ENCODE measurements at places on chromosomes 6 and 20. TPM values are rescaled to one million over a fixed set of nuclear protein-coding genes. Genes with fewer than 3 reads are reported as not detected.

DNA sequence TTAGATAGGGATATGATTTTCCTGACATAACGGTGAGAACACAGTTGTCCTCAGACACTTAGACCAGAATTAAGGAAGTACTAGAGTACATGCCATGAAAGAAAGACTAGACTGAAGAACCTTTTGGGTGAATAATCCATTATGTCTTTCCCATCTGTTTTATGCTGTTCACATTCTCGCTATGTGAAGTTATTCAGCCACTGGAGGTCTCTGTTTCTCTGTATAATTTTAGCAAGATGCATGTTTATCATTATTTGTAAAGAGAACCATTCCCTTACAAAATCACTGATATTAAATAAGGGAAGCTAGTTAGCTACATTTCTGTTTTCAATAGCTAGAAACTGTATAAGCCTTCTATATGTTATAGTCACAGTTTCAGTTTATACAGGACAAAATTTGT, 391.9 kb downstream of the CD109 start:
- DNase-seq, result no peak

DNA sequence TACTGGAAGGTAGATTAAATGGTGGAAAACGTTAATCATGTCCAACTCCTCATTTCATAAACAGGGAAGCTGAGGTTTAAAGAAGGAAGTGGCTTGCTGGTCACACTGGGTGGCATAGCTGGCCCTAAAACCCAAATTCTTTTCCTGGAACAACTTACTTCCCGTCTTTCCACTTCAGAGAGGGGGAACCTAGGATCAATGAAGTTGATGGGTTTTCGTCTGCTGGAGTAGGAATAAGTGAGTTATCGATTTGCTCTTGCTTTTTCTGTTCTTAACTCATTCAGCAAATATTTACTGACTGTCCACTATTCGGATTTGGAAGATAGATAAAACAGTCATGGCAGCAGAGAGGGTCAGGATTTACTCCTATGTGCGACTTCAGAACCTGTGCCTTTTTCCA, 1.2 kb upstream of the SYS1 start:
- no peak for DNase-seq

TSPO2 gene
- total RNA-seq, result not detected

- no peak for DNase-seq
These were observed 72.1 kb downstream of the SHPRH start for GRCh38 chr6:145892026-145892425.

SNAP25 gene
- not detected for total RNA-seq

DNA sequence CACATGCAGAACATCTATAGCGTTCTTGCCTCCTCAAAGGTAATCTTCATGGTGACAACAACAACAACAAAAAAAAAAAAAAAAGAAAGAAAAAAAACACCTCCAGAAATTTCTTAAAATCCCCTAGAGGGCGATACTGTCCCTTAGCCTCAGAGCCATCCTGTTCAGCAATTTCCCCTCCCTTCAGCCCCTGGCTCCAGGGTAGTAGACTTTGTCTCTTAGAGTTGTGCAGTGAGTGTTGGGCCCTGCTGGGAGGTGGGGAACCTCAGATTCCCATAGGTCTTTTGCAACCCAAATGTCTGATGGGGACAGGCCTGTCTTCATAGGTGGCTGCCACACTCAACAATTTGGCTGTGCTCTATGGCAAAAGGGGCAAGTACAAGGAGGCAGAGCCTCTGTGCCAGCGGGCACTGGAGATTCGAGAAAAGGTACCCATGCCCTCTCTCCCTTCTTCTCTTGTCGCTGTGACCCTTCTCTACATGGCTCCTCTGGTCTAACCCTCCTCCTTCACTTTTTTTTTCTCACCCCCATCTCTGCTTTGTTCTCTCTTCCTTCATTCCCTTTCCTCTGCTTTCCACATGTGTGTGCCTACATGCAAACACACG, 6.0 kb upstream of the PTK7 start:
- no peak for DNase-seq

DNA sequence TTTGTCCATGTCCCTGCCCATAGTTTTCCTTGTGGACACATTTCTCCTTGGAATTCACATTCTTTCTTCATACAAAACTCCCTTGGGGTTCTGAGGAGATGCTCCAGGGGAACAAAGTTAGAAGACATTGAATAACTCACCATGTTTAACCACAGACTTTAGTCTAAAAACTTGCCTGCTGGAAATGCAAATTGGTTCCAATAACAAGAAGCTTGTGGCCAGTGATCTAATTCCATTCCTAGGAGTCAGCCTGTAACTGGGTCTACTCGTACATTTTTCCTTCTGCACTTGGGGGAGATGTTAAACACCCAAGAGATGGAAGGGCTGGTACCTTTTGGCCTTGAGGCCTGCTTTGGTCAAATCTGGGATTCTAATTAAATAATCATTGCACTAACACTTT, 60.2 kb downstream of the SCML4 start:
- no peak for DNase-seq

- no peak for DNase-seq
These were observed 13.7 kb upstream of the HINT3 start for GRCh38 chr6:125942672-125943527.

ANGPT4 gene
- total RNA-seq, result 0.89 TPM

DNA sequence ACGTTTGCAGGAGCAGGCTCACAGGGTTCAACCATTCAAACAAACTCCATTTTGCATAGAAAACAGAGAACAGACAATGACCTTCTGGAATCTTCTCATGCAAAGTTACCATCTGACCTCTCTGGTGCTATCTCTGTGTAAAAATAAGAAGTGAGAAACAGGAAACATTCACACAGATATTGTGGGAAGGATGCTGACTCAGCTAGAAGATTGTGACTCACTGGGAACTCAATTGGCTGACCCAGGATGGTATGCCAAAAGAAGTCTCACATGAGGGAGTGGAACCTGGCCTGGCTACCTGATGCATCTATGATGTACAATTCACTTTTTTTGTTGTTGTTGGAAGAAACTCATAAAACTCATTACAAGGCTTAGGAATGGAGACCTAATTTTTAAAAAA, 61.1 kb upstream of the TBX18 start:
- DNase-seq, result no peak

DNA sequence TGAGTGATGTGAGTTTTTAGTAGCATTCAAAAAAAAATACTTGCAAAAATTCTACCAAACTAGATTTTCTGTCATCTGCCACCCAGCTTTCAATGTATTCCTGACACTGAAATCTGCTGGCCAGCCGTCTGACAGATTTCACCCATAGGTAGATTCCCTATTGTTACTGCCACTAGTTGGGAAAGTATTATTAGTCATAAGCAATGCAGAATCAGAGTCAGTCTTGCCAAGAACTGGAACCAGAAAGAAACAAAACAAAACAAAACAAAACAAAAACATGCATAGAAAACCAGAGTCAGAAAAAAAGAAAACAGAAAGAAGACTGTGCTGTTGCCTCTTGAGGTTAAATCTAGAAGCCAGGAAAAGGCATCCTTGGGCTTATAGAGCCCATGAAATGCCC, 293.1 kb upstream of the KCNQ5 start:
- DNase-seq, result no peak

DNA sequence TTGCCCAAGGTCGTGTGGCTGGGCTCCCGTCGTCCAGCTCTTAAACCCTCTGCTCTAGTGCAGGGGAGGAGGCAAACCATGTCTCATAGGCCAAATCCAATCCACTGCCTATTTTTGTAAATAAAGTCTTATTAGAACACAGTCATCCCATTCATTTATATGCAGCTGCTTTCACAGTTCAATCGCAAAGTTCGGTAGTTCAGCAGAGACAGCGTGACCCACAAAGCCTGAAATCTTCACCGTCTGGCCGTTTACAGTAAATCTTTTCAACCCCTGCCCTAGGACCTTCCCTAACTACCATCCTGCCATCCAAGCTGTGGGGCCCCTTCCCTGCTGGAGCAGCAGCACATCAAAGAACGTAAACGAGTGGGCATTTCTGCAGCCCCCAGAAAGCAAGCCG, 65.9 kb downstream of the EYA2 start:
- no peak for DNase-seq

- no peak for DNase-seq
These were observed 37.3 kb downstream of the KCNB1 start for GRCh38 chr20:49445176-49445575.

DNA sequence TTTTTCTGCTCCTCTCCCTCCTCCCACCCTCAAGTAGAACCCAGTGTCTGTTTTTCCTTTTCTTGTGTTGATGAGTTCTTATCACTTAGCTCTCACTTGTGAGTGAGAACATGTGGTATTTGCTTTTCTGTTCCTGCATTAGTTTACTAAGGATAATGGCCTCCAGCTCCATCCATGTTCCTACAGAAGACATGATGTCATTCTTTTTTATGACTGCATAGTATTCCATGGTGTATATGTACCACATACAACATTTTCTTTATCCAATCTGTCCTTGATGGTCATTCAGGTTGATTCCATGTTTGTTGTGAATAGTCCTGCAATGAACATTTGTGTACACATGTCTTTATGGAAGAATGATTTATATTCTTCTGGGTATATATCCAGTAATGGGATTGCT, 81.0 kb downstream of the TOX2 start:
- no peak for DNase-seq

GRCh38 chr6:53301801-53302537, 46.8 kb downstream of the ELOVL5 start:
- DNase-seq, result no peak

DNA sequence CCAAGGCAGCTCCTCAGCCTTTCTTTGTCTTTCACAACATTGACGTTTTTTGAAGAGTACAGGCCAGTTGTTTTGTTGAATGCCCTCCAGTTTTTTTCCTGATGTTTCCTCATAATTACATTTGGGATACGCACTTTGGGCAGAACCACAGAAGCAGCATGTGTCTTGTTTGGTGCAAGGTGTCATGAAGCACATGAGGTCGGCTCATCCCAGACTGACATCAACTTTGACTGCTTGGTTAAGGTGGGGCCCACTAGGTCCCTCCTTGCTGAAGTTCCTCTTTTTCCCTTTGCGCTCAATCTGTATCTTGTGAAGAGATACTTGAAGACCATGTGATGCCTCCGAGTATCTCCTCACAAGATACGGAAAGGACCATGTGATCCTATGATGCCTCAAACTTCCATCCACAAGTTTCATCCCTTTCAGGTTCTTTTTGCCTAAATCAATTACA, 10.5 kb downstream of the SNAI1 start:
- no peak for DNase-seq

- DNase-seq, result no peak
These were observed 529 bp upstream of the ENPP4 start for GRCh38 chr6:46129291-46129628.

GRCh38 chr6:42978487-42978838, 518 bp downstream of the PEX6 start:
- no peak for DNase-seq

DNA sequence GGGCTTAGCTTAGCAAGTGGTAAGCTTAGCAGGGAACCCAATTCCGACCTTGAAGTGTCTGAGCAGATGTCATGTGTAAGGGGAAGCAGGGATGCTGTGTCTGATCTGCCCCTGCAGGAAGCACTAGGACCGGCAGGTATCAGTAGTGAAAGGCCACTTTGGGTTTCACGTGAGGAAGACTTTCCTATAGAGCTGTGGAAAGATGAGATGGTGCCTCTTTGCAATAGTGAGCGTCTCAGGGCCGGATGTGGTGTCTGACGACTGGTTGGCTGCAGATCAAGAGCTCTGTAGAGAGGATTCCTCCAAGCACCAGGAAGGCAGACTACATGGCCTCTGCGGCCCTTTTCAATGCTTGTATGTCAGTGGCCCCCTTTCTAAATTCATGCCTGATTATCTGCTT, 98.3 kb downstream of the TIAM2 start:
- DNase-seq, result no peak

GRCh38 chr20:48809673-48810072, 18.1 kb downstream of the PREX1 start:
- no peak for DNase-seq

DNA sequence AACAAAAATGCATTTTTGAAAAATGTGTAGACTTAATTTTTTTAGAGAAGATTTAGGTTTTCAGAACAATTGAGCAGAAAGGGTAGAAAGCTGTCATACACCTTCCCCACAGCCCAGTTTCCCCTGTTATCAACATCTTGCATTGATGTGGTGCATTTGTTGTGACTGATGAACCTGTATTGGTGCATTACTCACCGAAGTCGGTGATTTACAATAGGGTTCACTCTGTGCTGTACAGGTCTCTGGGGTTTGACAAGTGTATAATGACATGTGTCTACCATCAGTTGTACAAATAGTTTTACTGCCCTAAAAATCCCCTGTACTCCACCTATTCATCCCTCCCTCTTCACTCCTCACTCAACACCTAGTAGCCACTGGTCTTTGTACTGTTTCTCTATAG, 23.8 kb upstream of the ADIG start:
- DNase-seq, result no peak

GRCh38 chr20:47968541-47969310, 183.4 kb upstream of the SULF2 start:
- DNase-seq, result no peak

DNA sequence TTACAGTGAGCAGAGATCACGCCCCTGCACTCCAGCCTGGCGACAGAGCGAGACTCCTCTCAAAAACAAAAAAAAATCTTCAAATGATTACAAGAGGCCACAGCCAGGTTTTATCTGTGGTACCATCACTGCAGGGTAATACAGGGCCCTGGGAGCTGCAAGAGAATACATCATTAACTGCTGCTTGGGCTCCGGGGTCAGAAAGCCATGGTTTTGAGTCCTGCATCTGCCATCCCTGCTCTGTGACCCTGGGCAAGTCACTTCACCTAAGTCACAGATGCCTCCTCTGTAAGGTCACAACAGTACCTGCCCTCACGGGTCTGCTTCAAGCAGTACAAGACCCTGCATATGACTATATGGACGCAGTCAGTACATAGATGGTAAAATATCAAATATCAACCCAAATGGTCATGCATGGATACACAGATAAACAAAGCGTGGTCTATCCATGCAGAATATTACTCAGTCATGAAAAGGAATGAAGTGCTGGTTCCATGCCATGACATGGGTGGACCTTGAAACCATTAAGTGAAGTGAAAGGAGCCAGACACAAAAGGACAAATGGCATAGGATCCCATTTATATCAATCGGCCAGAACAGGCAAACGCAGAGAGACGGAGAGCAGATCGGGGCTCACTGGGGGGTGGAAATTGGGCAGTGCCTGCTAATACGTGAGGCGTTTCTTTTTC, 83.6 kb downstream of the NFATC2 start:
- DNase-seq, result no peak

NOTCH4 gene
- 10.4 TPM for total RNA-seq

GRCh38 chr6:31680226-31681134, at the start of gene LY6G5C:
Gene LY6G5C, minus strand, starts transcription at chr6:31681067. Its CDS starts 694 bp downstream, at chr6:31680373.
- peak; percentile 95 for DNase-seq
